ENCODE measurements at places on chromosomes 1 and 21. TPM values are rescaled to one million over a fixed set of nuclear protein-coding genes. Genes with fewer than 3 reads are reported as not detected.

The C1orf141 gene
- total RNA-seq, result not detected

The CENPL gene
- total RNA-seq, result 4.7 TPM

DNA sequence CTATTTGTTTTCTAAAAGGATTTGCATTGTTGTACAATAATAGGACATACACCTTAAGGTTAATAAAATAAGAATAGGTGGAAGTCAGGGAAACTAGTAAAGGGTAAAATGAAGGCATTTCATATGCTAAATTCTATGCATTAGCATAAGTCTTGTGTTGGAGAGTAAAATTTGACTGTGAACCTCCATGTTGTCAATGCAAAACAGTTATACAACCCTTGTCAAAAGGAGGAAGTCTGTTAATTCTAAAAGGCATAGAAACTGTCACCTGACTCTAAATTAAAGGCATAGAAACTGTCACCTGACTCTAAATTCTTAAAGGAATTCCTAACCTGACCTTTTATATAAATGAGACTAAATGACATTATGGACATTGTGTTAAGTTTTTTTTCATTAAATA lies 291.8 kb downstream of the OLFM3 start:
- DNase-seq, result no peak

The CFAP107 gene
- total RNA-seq, result not detected

The GPA33 gene
- total RNA-seq, result 7.6 TPM

GRCh38 chr1:181100015-181100905 lies 11.8 kb downstream of the IER5 start:
- DNase-seq, result no peak

DNA sequence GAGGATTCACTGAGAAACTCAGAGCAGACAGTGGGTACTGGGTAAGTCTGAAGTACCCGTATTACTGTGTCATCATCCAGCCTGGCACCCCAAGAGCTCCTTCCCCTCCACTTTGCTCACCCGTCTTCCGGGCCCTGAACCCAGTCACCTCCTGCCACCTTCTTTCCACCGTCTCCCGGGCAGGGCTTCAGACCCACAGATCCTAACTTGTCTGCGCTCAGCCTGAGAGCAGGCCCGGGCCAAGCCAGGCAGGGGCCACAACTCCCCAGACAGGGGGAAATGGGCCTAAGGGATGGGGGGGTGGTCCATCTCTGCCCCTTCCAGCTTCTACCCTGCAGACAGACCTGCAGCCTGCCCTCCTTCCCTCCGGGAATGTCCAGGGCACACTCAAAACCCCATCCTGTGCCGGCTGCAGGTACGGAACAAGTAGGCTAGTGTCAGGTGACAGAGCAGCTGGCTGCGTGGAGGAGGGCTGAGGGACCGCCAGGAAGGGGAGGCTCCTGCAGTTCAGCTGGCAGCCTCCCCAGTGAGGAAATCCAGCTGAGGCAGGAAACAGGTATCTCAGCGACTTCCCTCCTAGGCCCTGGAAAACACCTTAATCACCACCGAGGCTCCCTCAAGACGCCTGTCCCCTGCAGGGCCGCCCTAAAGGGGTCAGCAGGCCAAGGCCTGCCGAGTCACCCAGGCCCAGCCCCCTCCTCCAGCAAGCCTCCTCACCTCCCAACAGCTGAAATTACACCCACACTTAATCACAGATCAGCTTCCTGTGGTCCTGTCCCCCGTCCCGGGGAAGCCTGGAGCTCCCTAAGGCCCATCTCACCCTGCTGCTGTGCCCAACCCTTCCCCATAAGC lies 3.5 kb downstream of the HSPG2 start:
- DNase-seq, result no peak

GRCh38 chr1:195745189-195746010 lies 862.8 kb downstream of the KCNT2 start:
- DNase-seq, result no peak

- no peak for DNase-seq
Measured at GRCh38 chr1:84972377-84972987, 24.4 kb downstream of the MCOLN2 start.

The TEX50 gene
- total RNA-seq, result not detected

GRCh38 chr1:233500106-233500505 lies 113.8 kb upstream of the KCNK1 start:
- DNase-seq, result no peak

The OLIG2 gene
- total RNA-seq, result not detected

DNA sequence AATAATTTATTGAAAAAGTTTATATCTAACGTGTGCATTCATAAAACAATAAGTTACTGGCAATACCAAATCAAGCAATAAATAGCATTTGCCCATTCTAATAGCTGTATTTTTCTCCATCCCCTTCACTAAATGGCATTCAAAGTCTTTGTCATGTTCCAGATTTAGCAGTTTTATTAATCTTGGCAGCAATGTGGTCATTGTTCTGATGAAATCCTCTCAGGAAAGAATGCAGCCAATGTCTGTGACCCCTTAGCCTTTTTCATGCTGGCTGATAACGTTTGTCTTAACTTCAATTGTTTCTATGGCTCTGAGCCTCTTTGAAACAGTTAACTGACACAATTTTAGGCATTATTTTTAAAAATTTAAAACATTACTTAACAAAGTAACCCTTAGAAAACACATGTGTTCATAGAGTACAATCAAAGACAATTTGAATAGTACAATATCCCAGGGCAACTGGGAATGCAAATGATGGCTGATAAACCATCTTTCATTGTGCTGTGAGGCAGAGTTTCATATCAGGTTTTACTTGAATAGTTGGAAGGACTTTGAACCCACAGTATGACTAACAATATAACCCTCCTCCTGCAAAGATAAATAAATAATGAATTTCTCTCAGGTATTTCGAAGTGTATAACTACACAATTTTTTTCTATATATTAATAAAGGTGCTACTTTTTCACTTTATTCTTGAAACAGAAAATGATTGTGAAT lies 217.5 kb downstream of the LRRIQ3 start:
- DNase-seq, result no peak

The LRRC8B gene
- total RNA-seq, result 24.0 TPM

GRCh38 chr1:165467706-165468105 lies 22.8 kb upstream of the RXRG start:
- no peak for DNase-seq

DNA sequence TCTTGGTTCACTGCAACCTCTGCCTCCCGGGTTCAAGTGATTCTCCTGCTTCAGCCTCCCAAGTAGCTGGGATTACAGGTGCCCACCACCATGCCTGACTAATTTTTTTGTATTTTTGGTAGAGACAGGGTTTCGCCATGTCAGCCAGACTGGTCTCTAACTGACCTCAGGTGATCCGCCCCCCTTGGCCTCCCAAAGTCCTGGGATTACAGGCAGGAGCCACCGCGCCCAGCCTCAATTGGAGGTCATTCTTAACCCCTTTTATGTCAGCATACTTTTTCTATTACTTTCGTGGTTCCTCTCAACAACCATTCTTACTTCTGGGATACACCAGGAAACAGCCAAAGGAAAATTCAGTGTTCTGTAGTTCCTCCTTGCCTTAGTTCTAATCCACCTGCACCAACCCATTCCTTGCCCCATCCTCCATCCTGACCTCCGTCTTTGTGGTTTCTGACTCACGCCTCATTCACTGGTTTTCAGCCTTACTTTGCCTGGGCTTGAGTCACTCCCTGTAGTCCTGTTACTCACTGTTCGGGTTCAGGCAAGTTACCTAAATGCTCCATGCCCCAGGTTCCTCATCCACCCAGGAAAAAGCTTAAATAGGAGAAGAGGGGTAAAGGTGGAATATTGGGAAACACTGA lies 12.9 kb upstream of the BCL10 start:
- no peak for DNase-seq

DNA sequence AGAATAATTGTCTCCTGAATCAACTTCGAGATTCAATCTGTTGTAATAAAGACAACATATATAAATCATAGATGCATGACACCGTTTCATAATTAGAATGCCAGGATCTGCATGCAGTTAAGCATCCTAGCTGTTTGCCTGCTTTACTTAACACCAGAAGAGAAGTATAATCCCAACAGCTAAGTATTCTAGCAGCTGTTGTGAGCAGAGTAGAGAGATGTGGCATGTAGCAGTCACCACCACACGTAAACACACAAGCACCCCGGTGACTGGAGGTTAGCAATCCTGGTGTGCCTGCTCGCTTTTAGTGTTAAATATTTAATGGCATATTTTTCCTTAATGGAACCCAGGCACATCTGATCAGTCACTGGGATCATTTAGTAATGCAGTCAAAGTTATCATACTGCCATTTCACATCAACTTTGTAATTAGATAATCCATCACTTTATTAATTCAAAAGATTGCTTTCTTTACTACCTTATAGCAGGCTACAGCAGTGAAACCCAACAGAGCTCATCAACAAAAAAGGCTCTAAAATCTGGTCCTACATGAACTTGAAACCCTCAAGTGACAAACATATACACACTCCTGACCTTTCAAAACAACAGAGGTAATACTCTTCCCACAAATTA lies 187.9 kb downstream of the SMYD3 start:
- no peak for DNase-seq

GRCh38 chr1:81582467-81582986 lies 218.2 kb upstream of the ADGRL2 start:
- DNase-seq, result no peak

DNA sequence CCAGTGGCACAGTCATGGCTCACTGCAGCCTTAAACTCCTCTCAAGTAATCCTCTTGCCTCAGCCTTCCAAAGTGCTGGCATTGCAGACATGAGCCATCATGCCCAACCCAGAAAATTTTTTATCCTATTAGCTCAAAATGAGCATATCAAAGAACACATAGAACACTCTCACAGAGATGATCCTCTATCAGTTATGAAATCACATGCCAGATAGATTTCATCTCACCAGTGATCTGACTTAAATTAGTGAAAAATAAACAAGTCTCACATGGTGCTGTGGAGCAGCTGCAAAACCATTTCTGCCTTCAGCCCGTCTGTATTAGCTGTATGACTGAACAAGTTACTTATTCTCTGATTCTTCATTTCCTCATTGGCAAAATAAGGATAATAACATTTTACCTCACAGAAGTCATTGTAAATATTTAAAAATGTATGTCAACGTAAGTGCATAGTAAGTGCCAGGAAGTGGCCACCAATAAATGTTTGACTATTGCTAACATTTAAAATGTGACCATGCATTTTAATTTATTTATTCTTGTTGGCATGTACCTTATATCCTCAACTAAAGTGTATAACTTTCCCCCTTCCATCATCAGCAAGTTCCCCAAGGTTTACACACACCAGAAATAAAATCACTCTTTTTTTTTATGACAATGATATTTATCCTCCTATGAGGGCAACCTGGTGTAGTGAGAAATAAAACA lies 29.0 kb upstream of the SLC19A2 start:
- no peak for DNase-seq

DNA sequence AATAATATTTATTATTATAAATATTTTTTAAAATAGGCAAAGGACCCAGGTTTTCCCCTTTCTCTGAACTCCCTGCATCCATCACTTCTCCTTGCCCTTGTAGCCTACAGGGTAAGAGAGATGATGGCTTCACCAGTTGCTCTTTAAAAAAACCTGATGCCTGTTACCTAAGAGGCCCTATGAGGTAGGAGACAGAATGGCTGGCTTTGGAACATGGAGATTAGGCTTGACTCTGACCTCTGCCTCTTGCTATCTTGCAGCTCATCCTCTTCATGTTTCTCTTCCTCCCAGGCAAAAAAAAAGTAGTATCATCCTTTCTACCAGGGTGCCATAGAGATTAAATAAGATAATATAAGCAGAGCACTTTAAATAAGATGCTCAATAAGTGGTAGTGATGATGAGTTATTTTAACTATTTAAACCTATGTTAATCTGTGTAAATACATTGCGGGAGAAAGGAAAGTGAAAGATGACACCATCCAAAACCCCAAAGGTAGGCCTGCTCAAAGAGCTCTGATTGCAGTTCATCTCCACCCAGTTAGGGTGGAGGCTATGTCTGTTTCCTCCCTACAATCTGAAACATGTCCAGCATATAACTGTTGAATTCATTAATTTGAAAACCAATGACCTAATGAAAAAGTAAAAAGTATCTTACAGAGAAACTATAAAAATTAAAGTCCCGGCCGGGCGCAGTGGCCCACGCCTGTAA lies 51.8 kb downstream of the RGS2 start:
- DNase-seq, result no peak

The LRRC71 gene
- total RNA-seq, result not detected

DNA sequence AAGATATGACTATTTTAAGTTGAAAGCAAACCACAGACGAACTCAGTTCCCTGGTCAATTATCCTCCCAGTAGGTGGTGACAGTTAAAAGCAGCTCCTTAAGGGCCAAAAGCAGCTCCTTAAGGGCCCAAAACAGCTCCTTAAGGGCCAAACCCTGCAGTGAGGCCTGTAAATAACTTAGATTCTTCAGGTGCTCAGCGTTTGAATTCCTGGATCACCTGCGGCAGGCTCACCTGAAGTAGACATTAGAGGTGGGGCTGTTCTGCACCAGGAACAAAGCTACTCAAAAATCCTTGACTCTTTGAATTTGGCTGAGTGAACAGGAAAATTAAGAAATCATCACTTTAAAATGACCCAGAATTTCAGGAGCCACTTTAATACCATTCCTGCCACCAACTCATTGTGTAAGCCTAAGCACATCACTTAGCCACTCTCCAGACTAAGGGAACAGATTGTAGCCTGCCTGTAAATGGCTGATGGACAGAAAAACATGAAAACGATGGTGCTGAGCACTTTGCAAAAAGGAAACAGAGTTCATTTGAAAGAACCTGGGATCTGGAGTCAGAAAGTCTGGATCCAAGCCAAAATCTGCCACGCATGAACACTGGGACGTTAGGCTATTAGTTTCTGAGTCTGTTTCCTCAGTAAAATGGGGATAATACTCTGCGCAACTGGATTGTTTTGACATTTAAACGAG lies 126.9 kb downstream of the LRIG2 start:
- no peak for DNase-seq

DNA sequence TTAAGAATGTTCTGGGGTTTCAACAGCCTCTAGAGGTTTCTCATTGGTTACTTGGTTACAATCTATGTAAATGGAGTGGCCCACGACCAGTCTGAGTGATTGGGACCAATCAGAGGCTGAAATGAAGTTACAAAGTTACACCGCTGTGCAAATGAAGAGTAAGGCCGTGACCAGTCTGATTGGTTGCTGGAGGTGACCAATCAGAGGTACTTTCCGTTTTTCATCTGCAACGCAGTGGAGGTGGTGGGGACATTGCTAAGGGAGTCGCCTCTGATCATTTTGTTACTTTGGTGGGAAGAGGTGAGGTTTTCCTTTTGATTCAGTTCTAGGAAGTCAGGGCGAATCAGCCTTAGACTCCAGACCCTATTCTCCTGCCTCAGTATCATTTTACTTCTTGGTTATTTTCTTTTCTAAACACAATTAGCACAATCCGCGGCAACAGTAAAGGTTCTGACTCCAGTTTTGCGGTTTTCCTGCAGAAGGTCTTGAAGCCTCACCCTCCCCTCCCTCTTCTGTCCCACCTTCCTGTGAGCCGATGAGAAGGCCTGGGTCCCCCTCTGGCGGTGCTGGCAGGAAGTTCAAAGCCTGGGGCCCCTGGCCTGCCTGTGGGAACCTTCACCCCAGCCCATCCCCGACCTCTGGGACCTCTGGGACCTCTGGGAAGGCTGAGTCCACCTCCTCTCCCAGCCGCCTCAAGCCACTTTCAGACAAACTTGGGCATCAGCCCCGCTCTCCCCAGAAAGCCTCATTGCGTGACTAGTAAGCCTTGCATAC lies 38.7 kb upstream of the TTC34 start:
- peak; percentile 49 for DNase-seq

GRCh38 chr1:210755991-210756659 lies 377.8 kb downstream of the KCNH1 start:
- DNase-seq, result no peak

The CACHD1 gene
- not detected for total RNA-seq
